ENCODE measurements at places on chromosomes 2 and 18.

GRCh38 chr2:126771501-126772195 is 115.7 kb downstream of the GYPC start:
- no peak for DNase-seq

- DNase-seq: no peak
Measured at GRCh38 chr2:213253162-213253561, 31.1 kb upstream of the SPAG16 start.

DNA sequence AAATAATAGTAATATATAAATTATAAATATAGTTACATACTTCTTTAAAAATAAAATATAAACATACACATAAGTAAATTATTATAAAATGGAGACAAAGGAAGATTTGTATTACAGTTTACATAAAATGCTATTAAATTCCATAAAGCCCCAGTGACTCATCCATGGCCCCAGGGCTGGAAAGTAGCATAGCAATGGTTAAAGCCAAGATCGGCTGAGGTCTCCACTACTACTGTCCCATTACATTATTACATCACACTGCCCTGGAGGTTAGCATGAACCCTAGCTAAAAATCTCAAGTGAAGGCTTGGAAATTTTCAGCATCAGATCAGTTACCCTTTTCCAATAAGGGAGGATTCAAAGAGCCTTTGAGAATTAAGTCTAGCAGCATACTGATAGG is 936.2 kb downstream of the DSC3 start:
- DNase-seq: peak; percentile 25

- no peak for DNase-seq
Measured at GRCh38 chr2:169072163-169072925, 3.0 kb downstream of the DHRS9 start.

DNA sequence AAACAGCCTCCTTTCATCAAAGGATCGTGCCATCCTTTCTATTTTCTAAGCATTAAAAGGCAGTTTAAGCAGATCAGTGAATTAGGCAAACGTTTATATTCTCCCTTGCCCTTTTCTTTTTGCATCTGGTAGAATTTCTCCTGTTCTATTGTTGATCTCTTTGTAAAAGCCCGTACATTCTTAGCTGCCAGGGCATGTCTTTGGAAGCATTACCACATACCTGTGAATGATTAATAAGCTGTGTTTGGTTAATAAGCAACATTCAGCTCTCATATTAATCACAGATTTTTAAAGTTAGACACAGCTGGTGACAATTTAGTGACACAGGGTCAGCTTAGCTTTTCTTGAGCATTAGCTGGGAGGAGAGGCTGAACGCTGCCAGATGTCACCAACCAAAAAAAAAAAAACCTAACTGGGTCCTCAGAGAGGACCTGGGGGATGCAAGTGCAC is 33.8 kb upstream of the CYP1B1 start:
- DNase-seq: no peak

DNA sequence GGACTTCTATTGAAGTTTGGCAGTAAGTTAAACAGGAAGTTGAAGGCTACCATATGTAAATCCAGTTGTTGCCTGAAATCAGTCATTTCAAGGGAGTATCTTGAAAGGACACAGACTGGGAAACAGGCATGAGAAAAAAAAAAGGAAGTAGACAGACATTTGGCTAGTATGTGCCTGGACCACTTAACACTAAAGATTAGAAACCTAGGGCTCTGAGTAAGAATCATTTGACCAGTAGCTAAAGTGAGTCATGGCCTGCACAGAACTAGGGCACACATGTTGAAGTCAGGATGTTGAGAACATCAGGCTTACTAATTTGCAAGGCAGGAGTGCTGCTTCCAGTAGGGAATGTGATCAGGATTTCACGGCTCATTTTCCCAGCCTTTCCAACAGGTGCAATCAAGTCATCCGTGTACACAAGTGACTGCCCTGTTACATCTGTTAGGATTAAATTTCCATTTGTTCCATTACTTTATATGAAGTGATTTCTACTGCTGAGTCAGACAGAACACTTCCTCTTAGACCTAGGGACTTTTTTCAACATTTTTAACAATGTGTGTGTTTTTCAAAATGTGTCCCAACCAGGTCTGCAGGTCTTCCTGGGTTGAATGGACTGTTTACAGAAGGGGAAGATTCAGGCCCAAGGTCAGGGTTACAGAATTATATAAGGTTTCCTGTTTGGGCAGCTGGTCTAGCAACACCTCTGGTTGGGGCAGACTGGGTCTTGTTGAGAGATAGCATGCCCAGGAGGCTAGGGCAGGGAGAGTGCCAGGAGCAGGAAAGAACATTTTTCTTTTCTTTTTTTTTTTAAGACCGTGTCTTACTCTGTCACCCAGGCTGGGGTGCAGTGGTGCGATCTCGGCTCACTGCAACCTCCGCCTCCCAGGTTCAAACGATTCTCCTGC is 145.6 kb downstream of the TGIF1 start:
- peak; percentile 99 for DNase-seq

DNA sequence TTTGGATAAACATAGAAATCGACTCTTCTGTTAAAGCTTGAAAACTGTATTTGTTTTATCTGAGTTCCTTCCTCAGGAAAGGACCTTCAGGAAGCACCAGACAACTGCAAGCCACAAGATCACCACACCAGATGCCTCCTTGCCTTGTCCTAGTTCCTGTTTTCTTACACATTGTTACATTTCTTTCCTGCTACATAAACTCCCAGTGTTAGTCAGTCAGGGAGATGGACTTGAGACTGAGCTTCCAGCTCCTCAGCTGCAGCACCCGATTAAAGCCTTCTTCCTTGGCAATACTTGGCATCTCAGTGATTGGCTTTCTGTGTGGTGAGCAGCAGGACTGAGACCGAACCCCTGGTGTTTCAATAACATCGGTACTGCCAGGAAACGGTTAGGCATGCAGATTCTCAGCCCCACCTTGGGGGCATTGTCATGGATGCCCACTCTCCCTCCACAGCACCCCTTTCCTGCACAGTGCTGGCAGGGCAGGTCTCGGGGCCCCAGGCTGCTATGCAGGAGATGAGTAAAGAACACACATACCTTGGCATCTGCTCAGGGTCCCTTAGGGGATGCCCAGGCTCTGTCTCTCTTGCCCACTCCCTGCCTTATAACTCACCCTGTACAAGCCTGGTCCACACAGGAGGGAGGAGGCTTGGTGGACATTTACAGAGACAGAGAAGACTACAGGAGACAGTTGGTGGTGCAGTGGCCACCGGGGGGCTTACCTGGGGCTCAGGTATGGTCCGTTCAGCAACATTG is 32.6 kb downstream of the ANKMY1 start:
- DNase-seq: no peak

GRCh38 chr2:173095356-173095755 is 19.7 kb downstream of the MAP3K20 start:
- no peak for DNase-seq

- DNase-seq: no peak
Measured at GRCh38 chr2:19178175-19178574, 180.2 kb downstream of the OSR1 start.

- no peak for DNase-seq
Measured at GRCh38 chr2:39455826-39456225, 18.7 kb upstream of the MAP4K3 start.

DNA sequence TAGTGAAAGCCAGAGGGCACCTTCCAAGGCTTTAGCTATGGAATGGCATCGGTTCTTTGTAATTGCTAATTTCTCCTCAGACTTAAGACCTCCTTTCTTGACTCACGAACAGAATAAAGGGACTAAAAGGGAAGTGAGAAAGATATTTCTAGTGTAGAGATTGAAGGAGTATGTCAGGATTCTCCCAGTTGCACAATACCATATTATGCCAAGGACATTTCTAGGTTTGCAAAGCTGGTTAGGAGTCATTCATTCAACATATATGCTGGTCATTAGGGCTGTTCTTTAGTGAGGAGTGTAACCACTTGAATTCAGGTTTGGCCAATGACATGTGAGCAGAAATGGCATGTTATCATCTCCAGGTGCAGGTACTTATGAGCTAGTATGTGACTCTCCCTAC is 7.4 kb downstream of the REEP1 start:
- DNase-seq: no peak

- DNase-seq: peak; percentile 7
Measured at GRCh38 chr2:55550368-55551102, 31.0 kb downstream of the CFAP36 start.

GRCh38 chr2:118857677-118858484 is 10.4 kb upstream of the EN1 start:
- no peak for DNase-seq

DNA sequence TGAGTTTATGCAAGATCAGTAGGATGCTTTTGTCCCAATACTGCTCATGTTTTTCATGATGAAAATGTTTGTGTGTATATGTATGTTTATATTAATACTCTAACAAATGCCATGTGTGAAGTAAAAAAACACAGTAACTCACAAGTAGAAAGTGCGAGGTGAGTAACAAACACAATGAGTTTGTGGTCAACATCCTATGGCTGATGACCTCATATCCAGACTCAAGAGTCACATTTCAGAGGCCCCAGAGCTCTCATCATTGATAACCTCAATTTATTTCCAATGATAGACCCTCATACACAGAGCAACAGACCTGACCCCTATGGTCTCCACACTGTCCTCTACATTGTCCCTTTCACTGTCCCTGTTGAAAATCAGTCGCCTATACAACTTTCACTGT is 34.5 kb downstream of the ZNF519 start:
- DNase-seq: no peak

DNA sequence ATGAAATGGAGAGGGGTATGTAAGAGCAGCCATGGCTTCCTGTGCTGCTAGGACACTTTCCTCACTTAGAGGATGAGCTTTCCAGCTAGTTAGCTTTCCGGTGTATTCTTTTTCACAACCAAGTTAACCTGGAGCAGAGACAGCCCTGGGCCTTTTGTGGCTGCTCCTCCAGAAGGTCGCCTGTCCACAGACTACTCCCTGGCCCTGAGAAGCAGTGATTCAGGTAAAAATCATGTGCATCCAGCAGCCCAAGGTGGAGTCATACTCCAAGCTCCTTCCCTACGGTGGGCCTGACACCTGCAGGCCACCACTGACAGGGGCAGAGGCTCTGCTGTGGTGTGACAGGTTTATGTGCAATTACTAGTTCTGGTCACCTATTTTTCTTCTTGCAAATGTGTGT is 187.2 kb downstream of the ANKRD30B start:
- no peak for DNase-seq

- no peak for DNase-seq
Measured at GRCh38 chr2:109066917-109067597, 61.9 kb upstream of the SH3RF3 start.

DNA sequence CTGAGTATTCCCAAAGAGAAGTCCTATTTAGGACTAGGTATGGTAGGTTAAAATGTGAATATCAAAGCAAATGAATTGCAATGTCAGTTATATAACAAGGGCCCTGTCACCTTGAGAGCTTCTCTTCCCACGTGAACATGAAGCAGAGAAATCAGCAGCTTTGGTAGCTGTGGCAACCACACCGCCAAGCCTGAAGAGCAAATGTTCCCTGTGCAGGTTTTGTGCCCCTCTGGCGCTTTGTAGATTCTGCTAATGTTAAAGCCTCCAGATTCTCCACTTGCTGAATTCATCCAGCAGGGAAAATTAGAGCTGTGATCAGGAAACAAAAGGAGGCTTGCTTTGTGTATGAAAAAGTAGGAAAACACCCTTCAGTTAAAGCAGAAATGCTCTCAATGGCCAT is 322.6 kb downstream of the RBM43 start:
- no peak for DNase-seq

DNA sequence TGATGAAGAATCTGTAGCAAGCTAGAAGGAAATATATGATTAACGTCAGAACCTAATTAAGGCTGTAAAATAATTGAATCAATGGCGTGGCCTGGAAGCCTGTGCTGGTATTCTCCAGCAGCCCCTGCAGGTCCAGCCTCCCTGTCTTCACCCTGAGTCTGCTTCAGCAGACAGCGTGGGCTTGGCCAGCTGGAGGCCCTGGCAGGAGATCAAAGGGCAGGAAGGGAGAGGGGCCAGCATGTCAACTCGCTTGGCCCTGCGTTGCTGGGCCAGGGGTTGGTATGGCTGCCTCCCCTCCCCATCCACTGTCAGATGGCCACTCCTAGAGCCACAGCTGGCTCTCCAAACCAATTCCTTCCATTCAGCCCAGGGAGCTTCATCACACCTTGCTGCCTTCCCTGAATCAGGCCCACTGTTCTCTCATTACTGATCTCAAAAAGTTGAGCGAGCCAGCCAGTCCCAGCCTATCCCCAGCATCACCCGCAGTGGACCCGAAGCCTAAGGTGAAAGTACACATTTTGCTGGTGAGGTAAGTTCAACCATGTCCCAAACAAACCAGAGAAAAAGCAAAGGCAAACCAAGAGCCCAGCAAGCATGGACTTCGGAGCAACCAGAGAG is 228.4 kb upstream of the AGAP1 start:
- DNase-seq: no peak

- no peak for DNase-seq
Measured at GRCh38 chr18:70126832-70127231, 78.7 kb downstream of the RTTN start.

GRCh38 chr2:224608104-224608503 is 22.9 kb upstream of the CUL3 start:
- no peak for DNase-seq

- no peak for DNase-seq
Measured at GRCh38 chr18:76619261-76619620, 124.2 kb upstream of the ZNF516 start.

GRCh38 chr2:242011167-242011513 is 141.6 kb downstream of the RTP5 start:
- no peak for DNase-seq

GRCh38 chr2:24512831-24513230 is 21.8 kb downstream of the NCOA1 start:
- DNase-seq: no peak

DNA sequence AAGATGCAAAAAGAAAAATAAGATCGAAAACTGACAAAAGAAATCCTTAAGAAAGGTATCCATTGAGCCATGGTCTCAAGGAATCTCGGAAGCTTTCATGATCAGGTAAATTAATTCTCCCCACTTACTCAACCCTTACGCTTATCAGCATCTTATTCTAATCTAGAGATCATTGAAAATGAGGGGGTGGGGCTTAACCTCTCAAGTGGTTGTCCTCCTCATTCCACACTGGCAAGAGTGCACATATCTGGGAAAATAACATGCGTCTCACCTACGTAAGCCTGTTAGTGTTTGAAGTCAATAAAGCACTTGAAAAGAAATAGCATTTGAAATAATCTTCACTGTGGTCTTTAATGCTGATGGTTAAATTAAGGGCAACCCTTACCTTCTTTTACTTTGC is 82.5 kb upstream of the NEUROD1 start:
- DNase-seq: no peak

DNA sequence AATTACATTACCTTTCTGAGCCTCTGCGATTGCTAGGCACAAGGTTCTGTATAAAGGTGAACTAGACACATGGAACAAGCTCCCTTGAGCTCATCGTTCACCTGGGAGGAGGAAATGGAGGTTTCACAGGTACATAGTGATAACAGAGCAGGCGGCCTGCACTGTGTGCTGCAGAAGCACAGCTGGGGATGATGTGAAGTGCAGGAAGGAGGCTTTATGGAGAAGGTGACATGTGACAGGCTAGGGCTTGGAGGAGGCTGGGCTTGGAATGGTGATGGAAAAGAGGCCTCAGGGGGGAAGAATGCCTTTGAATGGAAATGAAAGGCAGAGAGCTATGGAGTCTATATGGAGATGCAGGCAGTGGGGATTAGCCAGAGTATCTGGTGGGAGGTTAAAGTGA is 22.9 kb downstream of the MARCHF4 start:
- DNase-seq: no peak

- no peak for DNase-seq
Measured at GRCh38 chr2:207148020-207148419, 17.7 kb downstream of the KLF7 start.

Data from retinal pigment epithelial cell (primary cell).